ENCODE measurements at places on chromosomes 16 and 17.

GRCh38 chr16:426906-427249 is 1.4 kb downstream of the RAB11FIP3 start:
- no peak for DNase-seq

DNA sequence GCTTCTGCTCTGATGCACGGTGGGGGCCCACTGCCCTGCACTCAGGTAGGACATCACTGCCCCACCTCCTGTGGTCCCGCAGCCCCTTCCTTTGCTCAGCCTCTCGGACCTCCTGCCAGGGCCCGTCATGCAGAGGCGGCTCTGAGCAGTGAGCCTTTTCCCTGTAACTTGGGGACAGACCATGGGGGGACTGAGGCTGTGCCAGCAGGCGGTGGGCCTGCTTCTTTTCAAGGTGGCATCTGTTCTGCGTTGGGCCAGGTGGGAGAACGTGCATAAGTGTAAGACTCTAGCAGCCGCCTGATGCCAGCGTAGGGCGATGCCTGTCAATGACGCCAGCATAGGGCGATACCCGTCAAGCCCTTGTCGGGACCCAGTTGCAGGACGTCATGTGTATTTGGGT is 40.3 kb upstream of the ZNF469 start:
- no peak for DNase-seq

- DNase-seq = no peak
These were observed 19.4 kb downstream of the AXIN2 start for GRCh38 chr17:65542067-65542466.

DNA sequence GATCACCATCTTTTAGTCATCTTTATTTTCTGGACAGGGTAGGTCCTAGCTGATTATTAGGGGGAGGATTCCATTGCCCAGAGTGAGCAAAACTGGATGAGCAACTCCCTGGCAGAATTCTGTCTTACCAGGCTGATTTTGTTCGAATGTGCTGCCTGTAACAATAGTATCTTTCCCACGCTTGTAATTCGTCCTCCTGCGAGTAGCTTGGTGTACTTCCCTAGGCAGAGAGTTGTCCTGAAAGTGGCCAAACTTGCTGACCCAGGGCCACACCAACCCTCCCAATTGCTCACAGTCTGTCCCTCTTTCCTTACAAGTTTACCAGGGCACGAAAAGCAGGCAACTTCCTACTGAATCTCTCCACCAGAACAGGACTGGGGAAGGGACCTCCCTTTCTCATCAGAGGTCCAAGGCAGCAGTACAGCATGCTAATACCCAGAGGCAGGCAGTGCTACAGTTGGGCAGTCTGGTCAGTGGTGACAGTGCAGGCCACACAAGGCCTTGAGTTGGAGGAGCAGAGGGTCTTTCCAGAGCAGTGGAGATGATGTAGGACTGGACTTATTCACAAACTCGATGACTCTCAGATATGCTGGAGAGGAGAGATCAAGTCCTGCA is 67.8 kb upstream of the NLK start:
- DNase-seq = no peak

GRCh38 chr17:2081564-2081963 is 26.7 kb downstream of the HIC1 start:
- no peak for DNase-seq

GRCh38 chr16:85603203-85603755 is 9.8 kb upstream of the GSE1 start:
- no peak for DNase-seq

GRCh38 chr17:9324864-9325263 is 250.8 kb downstream of the STX8 start:
- DNase-seq = no peak

GRCh38 chr16:66660422-66661209 is 35.9 kb downstream of the CMTM4 start:
- peak; percentile 15 for DNase-seq

DNA sequence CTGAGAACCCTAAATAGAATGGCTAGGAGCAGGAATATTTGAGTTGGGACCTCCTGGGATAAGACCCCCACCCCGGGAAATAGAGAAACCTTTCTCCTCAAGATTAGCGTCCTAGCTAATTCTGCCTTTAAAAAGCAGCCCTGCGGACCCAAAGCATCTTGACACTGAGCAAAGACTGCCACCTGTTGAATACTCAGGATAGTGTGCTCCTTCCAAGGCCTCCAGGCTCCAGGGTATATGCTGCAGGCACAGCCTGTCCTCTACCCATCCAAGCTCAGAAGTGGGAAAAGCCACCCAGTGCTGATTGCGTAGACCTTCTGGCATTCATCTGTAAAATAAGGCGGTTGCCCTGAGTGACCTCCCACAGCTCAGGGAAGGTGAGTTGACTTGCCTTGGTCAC is 456.2 kb upstream of the DYNLRB2 start:
- DNase-seq = peak; percentile 31

DNA sequence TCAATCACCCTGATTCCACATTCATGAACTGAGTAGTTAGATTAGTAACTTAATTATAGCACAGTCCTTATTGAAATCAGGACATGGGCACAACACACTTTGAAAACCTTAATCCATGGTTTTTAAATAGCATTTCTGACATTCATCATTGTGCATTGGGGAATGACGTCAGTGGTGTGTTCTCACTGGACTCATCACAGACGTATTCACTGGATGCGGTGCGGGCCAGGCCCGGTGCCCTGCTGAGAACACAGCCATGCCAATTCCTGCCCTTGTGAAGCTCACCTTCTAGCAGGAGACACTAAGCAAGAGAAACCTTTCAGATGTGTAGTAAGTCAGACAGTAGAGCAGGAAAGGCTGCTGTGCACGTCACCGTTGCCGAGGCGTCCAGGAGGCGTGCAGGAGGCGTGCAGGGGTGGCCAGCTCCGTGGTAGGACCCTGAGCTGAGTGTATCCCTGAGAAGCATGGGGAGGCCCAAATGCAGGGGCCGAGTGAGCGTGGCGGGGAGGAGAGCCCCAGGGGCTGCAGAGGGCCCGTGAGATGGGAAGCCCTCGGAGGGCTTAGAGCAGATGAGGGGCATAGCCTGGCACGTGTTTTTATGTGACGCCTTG is 12.9 kb downstream of the BANP start:
- DNase-seq = no peak

DNA sequence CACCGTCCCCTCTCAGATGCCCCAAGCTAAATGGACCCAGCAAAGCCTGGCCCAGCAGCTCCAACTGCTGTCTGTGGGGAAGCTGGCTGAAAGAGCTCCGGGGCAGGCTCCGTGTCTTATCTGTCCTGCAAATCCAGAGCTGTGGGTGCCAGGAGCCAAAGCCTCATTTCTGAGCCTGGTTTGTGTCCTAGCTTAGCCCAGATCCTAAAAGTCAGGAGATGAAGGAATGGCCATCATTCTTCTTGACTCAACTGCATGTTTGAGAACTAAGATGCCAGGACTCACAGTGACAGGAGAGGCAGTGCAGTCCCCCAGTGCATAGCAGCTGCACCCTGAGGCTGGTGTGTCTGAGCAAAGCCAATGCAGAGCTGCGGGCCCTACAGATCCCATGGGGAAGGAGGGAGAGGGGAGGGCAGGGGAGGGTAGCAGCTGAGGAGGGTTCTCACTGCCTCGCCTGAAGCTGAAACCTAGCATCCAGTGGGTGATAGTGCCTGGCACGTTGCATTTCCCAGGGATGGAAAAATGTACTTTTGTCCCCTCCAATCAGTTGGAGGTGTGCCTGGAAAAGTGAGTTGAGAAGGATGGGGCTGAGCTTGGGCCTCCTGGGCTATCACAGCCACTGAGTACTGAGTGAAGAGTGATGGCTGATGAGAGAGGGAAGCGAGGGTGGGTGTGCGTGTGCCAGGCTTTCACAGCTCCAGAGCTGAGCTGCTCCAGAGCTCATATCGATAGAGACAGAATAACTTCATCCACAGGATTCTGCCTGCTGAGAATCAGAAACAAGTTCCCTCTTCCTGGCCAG is 24.5 kb upstream of the CD300E start:
- no peak for DNase-seq

- DNase-seq = no peak
These were observed 393.0 kb downstream of the HAPSTR1 start for GRCh38 chr16:9484426-9484825.

DNA sequence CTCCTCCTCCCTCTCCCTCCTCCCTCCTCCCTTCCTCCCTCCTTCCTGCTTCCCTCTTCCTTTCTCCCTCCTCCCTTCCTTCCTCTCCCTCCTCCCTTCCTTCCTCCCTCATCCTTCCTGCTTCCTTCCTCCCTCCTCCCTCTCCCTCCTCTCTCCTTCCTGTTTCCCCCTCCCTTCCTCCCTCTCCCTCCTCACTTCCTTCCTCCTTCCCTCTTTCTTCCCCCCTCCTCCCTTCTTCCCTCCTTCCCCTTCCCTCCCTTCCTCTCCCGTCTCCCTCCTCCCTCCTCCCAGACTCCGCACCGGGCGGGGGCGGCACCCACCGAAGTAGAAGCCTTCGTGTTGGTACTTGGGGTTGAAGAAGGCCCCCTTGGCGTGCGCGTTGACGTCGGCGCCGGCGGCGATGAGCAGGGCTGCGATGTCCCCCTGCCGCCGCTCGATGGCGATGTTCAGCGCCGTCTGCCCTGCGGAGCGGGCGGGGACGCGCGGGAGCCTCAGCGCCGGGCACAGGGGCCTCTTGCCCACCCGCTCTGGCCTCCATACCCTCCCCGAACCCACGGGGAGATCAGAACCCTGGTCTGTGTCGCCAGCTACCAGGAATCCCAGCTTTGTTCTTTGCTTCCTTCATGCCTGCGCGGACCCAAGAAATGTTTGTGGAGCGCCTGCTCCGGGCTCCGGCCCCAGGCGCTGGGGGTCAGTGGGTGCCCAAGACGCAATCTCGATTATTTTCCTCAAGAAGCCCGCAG is 22.2 kb downstream of the TRPV3 start:
- DNase-seq = no peak

DNA sequence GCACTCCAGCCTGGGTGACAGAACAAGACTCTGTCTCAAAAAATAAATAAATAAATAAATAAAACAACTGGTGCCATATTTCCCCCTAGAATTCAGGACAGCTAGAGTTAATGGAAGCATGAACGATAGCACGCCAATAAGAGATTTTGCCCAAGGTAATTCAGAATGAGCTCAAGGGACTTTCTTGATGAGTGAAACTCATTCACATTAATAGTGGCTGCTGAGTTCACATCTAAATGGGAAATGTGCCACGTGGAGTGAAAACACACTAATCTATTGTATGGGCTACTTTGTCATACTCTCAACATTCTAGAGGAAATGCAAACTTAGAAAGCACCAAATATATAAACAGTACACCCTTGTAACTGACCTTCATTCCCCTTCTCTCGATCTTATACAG is 47.4 kb upstream of the PSMD7 start:
- DNase-seq = no peak

DNA sequence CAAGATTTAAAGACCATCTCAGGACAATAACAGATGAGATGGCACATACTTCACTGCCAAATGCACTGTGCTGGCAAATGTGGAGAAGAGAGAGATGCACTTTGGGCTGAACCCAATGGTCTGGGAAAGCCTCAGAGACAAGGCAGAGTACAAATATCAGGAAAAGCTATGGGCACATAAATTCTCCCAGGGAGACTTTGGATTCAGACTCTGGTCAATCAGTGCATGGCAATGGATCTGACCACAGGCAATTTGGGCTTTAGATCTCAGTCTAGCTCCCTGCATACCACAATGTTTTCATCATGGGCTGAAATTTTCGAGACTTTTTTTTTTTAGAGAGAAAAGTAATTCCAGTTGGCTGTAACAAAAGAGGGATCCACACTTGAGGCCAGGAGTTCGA is 20.0 kb upstream of the XPO6 start:
- no peak for DNase-seq

- no peak for DNase-seq
These were observed 2.0 kb downstream of the CDH3 start for GRCh38 chr16:68646953-68647659.

DNA sequence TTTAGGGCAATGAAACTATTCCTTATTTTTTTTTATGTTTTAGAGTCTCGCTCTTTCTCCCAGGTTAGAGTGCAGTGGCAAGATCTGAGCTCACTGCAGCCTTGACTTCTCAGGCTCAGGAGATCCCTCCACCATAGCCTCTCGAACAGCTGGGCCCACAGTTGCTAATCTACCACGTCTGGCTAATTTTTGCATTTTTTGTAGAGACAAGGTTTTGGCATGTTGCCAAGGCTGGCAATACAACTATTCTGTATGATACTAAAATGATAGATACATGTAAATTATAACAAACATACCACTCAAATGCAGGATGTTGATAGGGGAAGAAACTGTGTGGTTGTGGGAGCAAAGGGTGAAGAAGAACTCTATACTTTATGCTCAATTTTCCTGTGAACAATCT is 401.3 kb downstream of the ZFHX3 start:
- DNase-seq = no peak

GRCh38 chr17:63290784-63291183 is 155.3 kb downstream of the CYB561 start:
- peak; percentile 20 for DNase-seq

DNA sequence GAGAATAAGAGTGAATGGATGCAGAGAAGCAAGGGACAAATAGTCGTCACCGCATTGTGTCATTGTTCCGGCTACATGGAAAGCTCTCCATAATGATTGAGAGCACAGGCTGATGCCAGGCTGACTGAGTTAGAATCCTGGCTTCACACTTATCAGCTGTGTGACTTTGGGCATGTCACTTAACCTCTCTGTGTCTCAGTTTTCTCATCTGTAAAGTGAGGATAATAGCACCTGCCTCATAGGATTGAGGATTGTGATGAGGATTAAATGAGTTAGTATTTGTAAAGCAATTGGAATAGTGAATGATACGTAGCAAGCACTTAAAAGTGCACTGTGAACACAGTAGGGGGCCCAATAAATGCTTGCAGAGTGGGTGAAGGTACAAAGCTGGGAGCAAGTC is 45.7 kb upstream of the LYRM9 start:
- no peak for DNase-seq

- DNase-seq = no peak
These were observed 8.4 kb downstream of the C1QBP start for GRCh38 chr17:5430413-5430999.

- DNase-seq = no peak
These were observed 32.0 kb upstream of the TOX3 start for GRCh38 chr16:52578829-52579498.

- DNase-seq = no peak
These were observed 709 bp upstream of the ZNF764 start for GRCh38 chr16:30558789-30559377.

GRCh38 chr17:36645422-36645821 is 44.0 kb downstream of the MRM1 start:
- no peak for DNase-seq

DNA sequence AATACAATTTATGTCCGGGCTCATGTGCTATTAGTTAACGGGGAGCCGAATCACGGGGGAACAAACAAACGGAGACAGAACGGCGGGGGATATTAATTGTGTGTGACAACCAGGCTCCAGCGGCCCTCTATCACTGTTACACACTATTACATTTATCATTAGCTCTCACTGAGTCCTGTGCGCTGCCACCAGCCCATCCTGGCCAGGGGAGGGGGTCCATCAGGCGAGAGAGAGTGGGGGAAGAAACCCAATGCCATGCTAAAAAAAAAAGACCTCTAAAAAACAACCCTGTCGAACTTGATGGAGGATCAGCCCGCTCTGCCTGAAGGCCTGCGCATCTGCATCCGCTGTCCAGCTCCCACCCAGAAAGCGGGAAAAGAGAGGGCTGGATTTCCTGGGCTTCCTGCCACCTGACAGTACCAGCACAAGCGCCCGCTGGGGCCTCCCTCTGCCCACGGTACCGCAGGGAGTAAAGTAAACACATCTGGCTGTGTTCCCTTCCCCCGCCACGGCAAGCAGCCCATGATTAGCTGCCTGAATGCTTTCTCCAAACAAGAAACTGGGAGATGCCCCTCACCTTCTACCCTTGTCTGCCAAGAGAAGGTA is 41.7 kb downstream of the PIPOX start:
- peak; percentile 82 for DNase-seq

GRCh38 chr16:87801679-87802259 is 36.0 kb upstream of the KLHDC4 start:
- no peak for DNase-seq

GRCh38 chr17:27567563-27567859 is 63.5 kb upstream of the LGALS9 start:
- DNase-seq = no peak

Measured in NCI-H510A (cell line).